Activated naive CD4-positive, alpha-beta T cell treated with Interleukin-2 at 50 U/mL for 16 hours (primary cell): ENCODE measurements at places on chromosomes 2 and 18.

DNA sequence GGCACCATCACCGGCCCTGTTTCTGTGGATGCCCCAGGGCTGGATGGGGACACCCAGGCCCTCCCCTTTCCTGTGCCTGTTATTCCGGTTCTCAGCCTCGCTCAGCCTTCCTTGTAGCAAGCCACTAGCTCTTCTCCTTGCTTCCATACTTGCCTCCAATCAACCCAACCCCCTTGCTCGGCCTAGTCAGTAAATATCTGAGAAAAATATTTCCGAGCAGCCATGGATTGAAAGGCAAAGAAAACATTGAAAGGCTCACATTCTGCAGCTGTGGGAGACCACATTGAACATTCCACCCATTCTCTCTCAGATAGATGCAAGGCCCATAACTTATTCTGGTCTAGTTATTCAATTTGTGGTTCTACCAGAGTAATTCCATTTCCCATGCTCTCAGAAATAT, 114.9 kb downstream of the SPP2 start:
- DNase-seq = no peak

DNA sequence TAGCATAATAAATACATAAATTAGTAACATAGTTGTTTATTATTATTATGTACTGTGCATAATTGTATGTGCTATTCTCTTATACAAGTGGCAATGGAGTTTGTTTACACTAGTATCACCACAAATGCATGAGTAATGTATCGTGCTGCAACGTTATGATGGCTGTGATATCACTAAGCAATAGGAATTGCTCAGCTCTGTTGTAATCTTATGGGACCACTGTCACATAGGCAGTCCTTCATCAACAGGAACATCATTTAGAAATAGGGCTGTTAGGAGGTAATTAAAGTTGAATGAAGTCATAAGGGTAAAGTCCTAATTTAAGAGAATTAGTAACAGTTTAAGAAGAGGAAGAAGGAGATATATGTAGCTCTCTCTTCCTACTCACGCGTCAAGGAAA, 33.8 kb downstream of the TEX51 start:
- DNase-seq = no peak

DNA sequence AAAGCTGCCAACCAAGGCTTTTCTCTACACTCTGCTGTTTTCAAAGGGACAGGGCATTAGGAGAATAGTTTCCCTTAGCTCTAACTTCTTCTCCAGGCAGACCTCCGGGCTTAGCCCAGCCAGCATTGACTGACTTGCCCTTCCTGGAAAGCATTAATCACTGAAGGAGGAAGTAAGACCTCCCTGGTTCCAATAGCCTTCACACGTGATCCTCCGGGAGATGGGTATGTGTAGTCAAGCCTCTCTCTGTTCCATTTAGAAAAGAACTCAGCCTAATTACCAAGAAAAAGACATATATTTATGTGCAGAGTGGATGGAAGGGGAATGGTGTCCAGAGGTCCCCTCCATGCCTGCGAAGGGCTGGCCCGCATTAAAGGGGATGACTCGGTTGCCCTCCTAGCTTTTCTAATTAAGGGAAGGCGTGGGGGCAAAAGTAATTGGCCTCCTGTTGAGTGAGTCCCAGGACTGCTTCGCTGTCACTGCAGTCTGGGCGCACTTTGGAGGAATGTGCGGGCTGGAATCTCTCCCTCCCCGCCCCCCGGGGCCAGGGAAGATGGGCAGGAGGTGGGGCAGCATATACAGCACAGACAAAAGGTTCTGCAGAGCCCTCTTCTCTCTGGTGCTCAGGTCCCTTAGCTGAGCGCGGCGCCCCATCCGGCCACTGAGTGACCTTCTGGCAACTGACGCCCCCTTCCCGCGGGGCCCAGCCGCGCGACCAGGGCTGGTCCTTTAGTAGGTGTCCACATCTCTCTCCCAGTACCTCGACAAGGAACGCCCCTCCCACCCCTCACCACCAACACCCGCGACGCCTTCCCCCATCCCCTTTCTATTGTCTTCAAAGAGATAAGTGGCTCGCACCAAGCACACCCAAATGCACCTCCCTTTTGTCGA, 686.0 kb downstream of the NRXN1 start:
- DNase-seq = no peak

DNA sequence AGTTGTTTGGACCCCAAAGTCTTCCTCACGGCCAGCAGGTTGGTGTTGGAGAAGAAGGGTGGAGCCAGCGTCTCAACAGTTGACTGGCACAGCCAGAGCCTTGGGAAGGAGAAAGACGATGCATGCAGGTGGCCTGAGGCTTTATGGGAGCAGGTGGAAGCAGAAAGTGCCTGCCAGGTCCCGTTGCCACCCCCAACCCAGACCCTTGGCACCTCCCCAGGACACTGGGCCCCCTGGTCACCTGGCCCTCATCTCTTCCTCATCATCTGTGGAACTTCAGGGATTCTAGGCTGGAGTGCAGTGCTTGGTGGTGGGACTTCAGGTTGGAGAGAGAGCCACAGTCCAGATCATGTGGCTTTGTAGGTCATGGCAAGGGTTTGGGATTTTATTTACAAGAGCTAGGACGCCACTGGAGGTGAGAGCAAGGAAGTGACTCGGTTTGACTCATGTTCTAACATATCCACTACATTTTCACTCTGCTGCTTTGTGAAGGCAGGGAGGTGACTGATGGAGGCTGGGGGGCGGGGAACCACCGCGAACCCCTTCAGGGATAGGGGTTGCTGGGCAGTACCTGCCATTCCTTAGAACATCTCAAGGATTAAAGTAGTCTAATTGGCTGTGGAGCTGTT, 62.5 kb upstream of the B3GNT7 start:
- no peak for DNase-seq

- DNase-seq = no peak
These were observed 10.3 kb downstream of the GALNT14 start for GRCh38 chr2:31127931-31128330.

- no peak for DNase-seq
These were observed 15.5 kb downstream of the DUSP19 start for GRCh38 chr2:183093857-183094657.

- no peak for DNase-seq
These were observed 35.0 kb downstream of the GLI2 start for GRCh38 chr2:120770641-120771040.

GRCh38 chr2:42324244-42324643, 36.8 kb downstream of the COX7A2L start:
- no peak for DNase-seq

DNA sequence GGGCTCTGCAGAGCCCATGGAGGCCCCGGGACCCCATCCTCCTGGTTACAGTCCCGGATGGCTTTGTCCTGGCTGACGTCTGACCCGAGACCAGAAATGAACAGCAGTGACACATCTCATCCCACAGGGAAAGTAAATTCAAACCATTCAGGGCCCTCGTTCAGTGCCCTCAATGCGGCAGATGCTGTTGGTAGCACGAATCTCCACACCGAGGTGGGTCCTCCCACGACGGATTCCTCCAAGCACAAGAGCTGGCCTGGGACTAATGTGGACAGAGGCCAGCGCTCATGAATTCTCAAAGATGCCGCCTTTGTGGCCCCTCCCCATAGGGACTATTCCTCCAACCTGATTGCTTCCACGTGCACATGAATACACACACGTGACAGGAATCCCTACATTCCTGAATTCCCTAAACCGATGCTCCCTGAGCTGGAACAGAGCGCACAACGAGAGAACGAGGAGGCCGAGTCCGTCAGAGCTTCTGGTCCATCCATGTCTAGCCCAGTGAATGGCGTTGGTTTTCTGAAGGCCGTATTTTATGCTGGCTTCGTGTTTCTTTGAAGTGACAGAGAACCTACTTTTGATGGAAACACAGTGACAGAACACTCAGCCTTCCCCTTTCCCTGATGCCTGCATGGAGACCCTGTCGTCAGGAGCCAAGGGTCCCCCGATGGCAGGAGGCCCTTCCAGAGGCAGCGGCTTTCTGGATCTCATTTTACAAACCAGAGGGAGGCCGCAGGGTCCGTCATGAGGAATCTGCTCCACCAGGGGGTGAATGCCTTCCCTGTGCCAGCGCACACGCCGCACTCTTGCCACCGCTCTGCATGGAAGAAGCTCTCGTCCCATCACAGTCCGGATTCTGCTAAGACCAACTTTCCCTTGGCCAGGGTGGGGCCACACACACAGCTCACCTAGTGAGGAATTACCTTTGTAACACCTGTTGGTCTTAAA, 64.3 kb upstream of the SNTG2 start:
- no peak for DNase-seq

GRCh38 chr2:65450810-65451209, 18.4 kb upstream of the SPRED2 start:
- DNase-seq = no peak

GRCh38 chr2:61510674-61511671, 27.2 kb downstream of the XPO1 start:
- no peak for DNase-seq

GRCh38 chr18:32278177-32278799, 88.4 kb downstream of the MEP1B start:
- DNase-seq = no peak

- DNase-seq = no peak
These were observed 5.6 kb downstream of the TFPI start for GRCh38 chr2:187548656-187549055.

DNA sequence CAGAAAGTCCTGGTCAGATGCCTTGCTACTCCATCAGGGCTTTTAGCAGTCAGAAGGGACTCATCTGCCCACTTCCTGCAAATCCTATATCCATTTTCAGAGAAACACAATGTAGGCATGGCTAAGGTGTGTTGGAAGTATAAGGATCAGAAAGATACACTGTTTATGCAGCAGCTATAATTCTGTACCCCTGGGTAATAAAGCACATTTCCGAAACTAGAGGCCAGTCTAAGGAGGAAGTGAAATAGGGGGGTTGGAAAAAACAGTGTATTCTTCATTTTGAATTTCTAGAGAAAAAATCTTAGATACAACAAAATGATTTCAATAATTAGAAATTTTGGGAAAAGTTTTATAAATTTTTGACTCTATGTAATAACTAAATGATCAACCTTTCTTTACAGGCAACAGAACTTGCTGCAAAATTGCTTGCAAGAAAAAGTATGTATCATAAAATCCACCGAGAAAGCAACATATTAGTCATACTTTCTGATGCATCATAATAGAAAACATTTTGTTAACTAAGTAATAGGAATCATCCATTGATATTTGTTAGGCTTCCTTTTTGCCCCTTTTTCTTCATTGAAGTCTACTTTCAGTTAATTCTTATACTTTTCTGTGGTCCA, 47.4 kb downstream of the FSIP2 start:
- no peak for DNase-seq
